Fibroblast of the aortic adventitia (primary cell): ENCODE measurements at places on chromosomes 5 and 9.

- no peak for DNase-seq
Measured at GRCh38 chr5:124057724-124058231, 545.8 kb downstream of the CSNK1G3 start.

DNA sequence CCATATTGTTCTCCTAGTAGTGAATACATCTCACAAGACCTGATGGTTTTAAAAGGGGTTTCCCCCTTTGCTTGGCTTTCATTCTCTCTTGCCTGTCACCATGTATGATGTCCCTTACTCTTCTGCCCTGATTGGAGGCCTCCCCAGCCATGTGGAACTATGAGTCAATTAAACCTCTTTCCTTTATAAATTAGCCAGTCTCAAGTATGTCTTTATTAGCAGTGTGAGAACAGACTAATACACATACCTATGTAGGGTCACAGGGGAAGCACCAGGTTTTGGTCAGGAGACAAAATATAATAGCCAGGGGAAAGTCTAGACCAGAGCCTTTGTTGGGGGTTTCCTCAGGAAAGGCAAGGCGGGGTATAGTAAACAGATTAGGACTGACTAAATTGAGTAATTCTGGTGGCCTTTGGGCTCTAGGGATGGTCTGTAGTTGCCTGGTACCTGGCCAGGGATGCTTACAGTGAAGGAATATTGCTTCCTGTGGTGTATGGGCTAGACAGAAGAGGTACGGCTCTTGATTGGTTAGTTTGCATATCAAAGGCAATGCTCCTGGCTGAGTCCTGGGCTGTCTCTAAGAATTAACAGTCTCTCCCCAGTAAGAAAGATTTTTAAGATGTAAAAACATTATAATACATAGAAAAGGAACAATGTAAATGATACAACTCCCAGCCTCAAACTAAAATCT, 254.5 kb downstream of the ELAVL2 start:
- DNase-seq: no peak

GRCh38 chr9:71806901-71807307, 38.6 kb upstream of the CEMIP2 start:
- peak; percentile 79 for DNase-seq

DNA sequence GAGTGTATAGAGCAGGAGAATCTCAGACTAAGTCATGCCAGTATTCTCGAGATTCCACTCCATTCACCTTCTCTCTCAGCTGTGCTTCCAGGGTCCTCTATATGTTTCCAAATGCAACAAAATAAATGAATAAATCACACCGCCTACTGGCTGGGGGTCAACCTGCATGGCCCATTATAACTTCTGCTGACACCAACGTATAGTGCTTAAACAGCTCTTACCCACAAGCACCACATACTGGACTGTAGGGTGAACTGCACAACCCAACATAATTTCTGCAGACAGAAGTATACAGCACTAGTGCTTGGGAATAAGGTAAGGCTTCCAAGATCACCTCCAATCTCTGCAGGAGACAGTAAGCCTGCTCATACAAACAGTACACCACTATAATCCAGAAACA, 33.1 kb upstream of the HTR4 start:
- DNase-seq: no peak

DNA sequence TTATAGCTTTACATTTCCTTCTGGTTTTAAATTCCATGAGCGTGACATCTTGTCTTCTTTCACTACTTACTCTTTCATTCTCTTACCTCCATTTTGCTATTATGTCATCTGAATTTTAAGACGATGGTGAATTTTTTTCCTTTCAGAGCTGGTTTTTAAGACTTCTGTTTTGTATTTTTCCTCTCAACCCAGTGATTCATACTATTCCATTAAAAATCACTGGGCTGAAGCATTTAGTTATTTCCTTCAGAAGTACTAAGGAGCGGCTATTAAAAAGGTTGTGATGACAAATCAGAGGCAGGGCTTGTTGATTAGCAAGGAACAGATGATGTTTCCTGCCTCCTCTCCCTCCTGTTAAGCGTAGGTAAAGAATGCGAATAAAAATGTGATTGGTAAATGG, 16.5 kb downstream of the AGXT2 start:
- peak; percentile 23 for DNase-seq

GRCh38 chr9:105205787-105206495, 38.5 kb upstream of the SLC44A1 start:
- DNase-seq: peak; percentile 99

GRCh38 chr5:50886657-50887345, 220.4 kb downstream of the PARP8 start:
- DNase-seq: no peak

DNA sequence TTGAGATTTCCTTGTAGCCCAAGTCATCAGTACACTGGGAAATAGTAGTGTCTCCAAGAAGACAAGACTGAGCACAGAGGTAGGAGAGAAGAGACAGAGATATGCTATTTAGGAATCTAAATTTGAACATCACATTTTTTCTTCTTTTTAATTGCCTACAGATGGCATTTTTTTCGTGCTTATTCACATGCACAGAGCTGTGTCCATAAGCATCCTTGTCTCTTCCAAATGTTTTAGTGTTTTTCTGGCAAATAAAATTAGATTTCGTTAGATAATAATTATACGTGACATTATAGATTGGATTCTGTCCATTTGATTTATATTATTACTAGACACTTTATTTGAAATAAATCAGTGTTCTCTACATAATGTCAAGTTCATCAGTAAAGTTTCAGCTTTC, 80.9 kb downstream of the PRR16 start:
- DNase-seq: no peak

DNA sequence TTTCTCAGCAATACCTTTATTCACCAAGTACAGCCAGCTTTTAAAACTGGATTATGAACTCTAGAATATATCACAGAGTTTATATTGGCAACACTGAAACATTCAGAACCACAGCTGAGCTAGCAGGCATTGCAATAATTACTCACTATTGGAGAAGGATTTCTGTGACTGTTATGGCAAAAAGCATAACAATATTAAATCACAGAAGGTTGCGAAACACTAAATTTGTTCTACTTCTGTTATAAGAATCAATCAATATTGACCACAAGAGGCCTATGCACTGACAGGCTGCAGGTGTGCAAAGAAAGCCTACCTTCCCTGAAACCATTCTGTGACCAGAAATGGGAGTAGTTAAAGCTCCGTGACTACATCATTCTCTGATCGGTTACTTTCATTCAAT, 59.2 kb downstream of the AP3B1 start:
- peak; percentile 55 for DNase-seq

DNA sequence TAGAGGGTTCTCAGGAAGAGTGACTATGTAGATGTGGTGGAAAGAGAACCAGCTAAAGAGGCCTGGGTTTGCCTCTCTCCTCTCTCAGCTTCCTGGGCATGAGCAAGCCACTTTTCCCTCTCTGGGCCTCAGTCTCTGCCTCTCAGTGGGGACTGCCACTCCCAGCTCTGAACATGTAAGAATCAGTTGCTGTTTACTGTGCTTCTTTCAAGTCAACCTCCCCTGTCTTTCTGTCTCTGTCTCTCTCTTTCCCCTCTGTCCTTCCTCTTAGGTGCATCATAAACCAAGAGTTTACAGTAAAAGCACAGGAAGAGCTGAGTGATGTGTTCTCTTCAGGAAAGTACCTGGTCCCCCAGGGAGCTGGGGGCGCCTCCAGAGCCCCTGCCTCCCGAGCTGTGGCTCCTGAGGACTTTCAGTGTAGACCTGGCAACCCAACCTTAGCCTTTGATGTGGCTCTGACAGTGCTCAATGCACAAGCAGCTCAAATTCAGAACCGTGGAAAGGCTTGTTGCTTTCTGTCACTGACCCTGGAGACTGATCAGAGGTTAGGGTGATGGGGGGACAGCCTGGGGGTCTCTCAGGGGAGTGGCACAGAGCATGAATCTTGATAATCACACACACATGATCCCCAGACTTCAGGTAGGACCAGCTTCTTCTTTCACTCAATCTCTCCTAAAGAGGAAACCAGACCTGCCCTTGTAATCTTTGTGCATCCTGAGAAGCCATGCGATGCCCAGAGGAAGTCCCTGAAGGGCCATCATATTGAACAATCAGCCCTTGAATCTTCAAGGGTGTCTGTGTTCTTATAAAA, 59.4 kb upstream of the TNFSF8 start:
- DNase-seq: no peak

GRCh38 chr9:24793787-24794186, 248.1 kb upstream of the IZUMO3 start:
- DNase-seq: peak; percentile 30

DNA sequence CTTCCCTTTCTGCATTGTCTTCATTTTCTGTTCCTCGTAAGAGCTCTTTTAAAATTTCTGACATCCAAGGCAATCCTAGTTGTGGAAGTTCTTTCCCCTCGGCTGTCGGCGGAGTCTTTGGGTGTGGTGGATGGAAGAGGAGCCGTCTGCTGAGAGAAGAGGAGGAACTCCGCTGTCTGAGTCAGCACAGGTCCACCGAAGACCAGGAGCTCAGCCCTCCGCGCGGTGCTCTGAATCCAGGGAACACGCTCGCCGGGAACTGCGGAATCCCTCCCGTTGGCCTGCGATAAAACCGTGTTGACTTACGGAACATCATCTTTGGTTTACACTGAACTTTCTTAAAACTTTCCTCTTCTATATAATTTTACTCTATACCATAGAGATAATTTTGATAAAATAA, 100.7 kb upstream of the IRX4 start:
- DNase-seq: no peak

DNA sequence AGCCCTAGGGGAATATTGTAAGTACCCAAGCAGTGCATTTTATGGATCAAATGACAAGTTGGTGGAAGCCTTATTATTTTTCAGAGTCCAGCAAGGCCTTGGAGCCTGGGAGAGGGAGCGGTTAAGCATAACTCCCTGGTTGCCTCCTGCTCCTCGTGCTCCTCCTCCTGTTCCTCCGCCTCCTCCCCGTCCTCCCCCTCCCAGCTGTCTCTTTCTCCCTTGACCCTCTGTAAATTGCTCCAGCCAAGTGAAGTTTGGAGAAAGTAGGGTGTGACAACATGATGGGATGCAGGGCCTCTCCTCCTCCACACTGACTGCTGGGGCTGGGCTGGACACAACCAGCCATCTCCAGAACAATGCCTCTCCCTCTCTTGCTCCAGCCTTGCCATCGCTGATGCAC, 586.9 kb downstream of the CCDC171 start:
- peak; percentile 72 for DNase-seq

- no peak for DNase-seq
Measured at GRCh38 chr5:80090884-80091166, 55.7 kb downstream of the THBS4 start.

GRCh38 chr9:127873223-127873691, 4.2 kb downstream of the AK1 start:
- DNase-seq: no peak

GRCh38 chr5:139982975-139983240, 60.2 kb downstream of the NRG2 start:
- DNase-seq: no peak

GRCh38 chr9:134475011-134475790, 148.9 kb downstream of the RXRA start:
- DNase-seq: peak; percentile 89

DNA sequence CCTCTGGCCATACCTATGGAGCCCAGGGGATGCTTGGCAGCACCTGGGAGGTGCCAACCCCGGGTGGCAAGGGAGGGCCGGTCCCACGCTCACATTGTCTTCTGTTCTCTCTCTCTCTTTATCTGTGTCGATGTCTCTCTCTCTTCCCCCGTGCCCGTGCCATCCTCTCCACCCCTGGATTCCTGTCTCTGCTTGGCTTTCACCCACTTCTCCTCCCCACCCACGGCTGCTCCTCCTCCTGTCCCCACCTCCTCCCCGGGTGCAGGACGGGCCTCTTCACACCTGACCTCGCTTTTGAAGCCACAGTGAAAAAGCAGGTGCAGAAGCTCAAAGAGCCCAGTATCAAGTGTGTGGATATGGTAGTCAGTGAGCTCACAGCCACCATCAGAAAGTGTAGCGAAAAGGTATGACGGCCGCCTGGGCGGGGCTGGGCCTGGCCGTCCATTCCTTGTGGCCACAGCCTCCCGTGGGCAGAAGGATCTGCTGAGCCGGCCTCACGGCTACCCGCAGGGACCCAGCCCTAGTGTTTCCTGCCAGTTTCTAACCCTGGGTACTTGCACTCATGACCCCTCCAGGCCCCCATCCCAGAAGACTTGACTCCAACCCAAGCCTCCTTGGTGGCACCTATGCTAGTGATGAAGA, 22.7 kb downstream of the DNM1 start:
- no peak for DNase-seq

GRCh38 chr5:113060408-113061025, 83.9 kb downstream of the DCP2 start:
- no peak for DNase-seq

DNA sequence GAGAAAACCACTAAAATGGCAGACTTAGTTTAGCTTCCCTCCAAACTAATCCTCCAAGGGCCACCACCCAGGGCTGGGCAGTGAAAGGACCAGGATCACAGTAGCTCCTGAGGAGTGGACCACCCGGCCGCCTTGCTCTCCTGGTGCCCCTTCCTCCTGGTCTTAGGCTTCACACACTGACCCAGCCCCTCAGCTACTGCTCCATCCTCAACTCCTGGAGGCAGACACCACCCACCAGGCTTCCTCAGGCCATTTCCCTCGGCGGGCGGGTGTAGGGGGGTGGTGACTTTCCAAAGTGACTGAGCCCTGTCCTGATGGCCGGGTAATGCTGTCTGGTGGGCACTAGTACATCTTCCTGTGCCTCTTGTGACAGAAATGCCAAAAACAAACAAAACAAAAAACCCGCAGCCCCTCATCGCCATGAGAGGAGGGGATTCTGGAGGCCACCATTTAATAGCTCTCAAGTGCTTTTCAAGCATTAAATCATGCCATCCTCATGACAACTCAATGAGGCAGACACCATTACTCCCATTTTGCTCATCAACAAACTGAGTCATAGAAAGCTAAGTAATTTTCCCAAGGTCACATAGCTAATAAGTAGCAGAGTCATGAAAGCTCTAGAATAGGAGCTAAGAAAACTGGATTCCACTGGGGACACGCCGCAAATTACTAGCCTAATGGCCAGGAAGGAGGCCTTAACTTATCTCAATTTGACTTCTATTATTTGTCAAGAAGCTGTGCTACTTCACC, 91.3 kb upstream of the LRRTM2 start:
- no peak for DNase-seq

- no peak for DNase-seq
Measured at GRCh38 chr9:97735070-97735600, 38.0 kb upstream of the XPA start.

DNA sequence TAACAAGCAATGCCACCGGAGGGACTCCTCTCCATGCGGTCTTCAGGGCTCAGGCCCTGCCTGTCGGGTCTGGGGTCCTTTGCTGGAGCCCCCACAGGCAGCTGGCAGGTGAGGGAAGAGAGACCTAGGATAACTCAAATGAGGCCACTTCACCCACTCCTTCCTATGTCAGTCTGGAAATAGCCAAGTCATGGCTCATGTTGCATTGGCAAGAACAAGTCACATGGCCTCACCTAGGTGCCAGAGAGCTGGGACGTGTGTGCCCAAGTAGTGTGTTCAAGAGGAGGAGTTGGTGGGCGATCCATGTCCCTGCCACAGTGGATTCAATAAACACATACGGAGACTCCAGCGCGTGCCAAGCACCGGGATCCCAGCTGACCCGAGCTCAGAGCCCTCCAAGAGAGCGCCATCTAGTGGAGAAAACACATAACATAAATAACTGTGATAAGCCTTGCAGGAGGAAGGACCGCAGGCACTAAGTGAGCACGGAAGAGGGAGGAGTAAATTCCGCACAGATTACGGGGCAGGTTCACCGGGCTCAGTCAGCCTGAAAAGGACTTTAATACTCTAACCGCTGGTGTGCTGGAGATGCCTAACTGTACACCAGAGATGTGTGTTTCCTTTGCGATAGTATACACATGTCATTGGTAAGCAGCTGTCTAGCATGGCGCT, 580.8 kb downstream of the CCDC171 start:
- peak; percentile 35 for DNase-seq
